ENCODE measurements at places on chromosomes 13 and 19.

- no peak for DNase-seq
Observed at GRCh38 chr13:39612023-39612637, 9.1 kb upstream of the LHFPL6 start.

- no peak for DNase-seq
Observed at GRCh38 chr13:48496271-48497161, 36.4 kb downstream of the RCBTB2 start.

DNA sequence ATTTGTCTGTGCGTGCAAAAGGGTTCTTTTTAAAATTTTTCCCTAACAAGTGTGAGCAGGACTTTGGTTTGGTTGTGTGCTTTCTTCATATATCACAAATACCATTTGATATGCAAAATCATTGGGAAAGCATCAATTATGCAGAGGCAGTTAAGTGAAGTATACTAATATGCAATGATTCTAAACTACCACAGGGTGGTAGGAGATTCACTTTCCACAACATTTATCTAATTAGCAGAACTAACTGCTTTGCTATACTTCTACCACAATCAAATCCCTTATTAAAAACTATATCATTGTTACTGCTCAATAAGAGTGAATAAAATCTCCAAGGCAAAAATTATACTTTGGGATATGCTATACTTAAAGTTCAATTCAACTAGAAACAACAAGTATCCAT is 2738.9 kb upstream of the PCDH20 start:
- DNase-seq, result no peak

DNA sequence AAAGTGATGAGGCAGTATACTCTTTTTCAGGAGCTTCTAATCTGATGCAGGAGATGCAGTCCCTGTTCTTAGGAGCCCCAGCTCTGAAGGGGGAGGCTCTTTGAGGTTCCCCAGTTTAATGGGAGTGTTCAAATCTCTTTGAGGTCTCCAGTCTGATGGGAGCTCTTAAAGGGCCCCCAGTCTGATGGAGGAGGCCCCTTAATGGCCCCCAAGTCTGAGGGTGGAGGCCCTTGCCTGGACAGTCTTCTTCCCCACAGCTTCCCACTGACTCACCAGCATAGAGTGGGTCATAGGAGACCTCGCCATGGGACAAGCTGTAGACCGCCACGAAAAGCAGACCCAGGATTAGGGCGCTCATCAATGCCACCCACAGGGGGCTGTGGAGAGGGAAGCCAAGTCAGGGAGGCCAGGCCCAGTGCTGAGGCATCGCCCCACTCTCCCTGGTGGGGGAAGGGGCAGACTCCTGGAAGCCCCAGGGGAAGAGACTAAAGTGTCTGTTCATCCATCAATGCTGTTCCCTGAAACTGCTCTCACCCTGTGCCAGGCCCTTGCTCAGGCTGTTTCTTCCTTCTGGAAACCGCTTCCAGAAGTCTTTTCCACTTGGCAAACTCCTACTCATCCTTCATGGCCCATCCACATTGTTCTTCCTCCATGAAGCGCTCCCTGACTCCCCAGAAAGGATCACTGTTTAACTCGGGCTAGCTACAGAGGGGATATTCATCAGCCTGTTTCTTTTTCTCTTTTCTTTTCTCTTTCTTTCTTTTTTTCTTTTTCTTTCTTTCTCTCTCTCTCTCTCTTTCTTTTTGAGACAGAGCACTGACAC is 2.1 kb downstream of the TM6SF2 start:
- DNase-seq, result no peak

- DNase-seq, result no peak
Observed at GRCh38 chr13:99973163-99973807, 1.7 kb upstream of the ZIC5 start.

GRCh38 chr19:17394891-17395415 is 957 bp upstream of the CCDC194 start:
- no peak for DNase-seq

DNA sequence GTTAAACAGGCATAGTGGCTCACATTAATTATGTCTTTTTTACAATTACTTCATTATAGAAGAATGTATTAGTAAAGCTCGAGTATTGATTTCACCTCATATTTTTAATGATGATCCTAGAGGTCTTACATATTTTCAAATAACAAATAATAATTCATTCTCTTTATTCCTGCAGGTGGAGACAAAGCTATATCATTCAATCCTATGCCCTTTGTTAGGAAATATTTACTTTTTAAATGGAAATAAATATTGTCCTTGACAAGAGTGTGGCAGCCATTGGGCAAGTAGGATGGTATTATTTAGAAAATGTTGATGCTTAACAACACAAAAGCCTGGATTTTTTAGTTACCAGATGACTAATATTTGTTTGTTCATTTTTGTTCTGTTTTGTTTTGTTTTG is 127.6 kb downstream of the COG6 start:
- no peak for DNase-seq

GRCh38 chr13:51679616-51680015 is 95.4 kb downstream of the WDFY2 start:
- no peak for DNase-seq

DNA sequence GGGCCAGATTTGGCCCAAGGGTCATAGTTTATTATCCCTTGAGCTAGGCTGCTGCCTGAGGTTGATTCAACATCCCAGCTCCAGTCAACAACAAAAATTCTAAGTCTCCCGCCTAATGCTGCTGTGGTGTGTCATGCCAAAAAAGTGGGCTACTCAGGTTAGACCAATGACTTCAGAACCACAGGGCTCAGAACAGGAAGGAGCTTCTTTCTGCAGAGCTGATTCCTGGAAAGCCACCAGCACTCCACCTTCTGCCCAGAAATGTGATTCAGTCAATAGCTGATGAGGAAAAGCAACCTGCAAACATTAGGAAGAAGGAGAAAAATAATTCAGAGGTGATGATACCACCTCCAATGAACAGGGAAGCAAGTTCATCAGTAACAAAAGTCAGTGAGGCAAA is 56.1 kb upstream of the SERPINE3 start:
- DNase-seq, result no peak

GRCh38 chr19:48350856-48351255 is 12.9 kb downstream of the TMEM143 start:
- DNase-seq, result no peak

- no peak for DNase-seq
Observed at GRCh38 chr19:2194513-2195078, 30.9 kb downstream of the DOT1L start.

GRCh38 chr13:37409756-37410155 is 188.8 kb downstream of the POSTN start:
- no peak for DNase-seq

- no peak for DNase-seq
Observed at GRCh38 chr19:979318-979741, 4.8 kb upstream of the WDR18 start.

- no peak for DNase-seq
Observed at GRCh38 chr13:113329656-113330312, 32.7 kb downstream of the LAMP1 start.

Measured in posterior vena cava (tissue), 2 donors.